ENCODE measurements at places on chromosomes 7 and 10.

DNA sequence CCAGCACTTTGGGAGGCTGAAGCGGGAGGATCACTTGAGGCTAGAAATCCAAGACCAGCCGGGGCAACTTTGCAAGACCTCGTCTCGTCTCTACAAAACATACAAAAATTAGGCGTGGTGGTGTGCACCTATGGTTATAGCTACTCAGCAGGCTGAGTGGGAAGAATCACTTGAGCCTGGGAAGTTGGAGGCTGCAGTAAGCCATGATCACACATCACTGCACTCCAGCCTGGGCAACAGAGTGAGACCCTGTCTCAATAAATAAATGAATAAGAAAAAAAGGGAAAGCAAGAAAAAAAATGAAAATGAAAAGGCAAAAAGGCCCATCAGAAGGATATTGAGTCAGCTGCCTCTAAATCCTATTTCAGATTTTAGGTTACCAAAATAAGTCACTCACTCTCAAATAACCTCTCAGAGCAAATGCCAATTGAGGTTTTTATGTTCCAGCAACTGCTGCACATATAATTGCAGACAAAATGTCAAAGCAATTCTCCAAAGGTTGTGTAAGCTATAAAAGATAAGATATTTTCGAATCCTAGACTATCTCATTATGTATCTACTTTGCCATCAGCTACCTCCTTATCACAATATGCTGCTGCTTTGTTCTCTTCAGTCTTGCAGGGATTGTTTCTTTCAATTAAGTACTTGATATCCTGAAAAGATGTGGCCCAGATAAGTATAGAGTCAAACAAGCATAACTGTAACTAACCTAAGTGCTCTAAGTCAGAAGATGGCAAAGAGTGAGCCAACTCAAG is 4.7 kb downstream of the BAZ1B start:
- no peak for DNase-seq

GRCh38 chr7:147833970-147834369 is 756.6 kb upstream of the C7orf33 start:
- DNase-seq = no peak

- no peak for DNase-seq
Measured at GRCh38 chr7:111672901-111673300, 110.6 kb upstream of the IMMP2L start.

- DNase-seq = no peak
Measured at GRCh38 chr7:46243406-46243805, 322.3 kb upstream of the IGFBP3 start.

GRCh38 chr10:58178811-58179210 is 88.9 kb downstream of the IPMK start:
- DNase-seq = no peak

DNA sequence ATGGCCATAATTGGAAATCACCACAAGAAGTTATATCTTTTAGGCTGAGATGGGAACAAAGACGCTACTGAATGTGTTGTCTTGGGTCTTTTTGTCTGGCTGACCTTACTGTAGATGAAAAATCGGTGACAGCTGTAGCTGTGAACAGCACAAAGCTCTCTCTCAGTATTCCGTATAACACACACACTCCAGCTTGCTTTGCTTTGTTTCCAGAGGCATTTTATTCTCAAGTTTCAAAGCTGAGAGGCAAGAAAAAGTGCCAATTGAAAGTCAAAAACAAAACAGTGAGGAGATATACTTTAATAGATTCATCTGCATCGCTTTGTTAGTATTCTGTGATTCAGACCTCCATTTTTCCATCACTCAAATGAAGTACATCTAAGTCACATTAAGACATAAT is 39.6 kb upstream of the CABCOCO1 start:
- DNase-seq = no peak

- DNase-seq = no peak
Measured at GRCh38 chr10:92846-93245, 42.4 kb upstream of the ZMYND11 start.

DNA sequence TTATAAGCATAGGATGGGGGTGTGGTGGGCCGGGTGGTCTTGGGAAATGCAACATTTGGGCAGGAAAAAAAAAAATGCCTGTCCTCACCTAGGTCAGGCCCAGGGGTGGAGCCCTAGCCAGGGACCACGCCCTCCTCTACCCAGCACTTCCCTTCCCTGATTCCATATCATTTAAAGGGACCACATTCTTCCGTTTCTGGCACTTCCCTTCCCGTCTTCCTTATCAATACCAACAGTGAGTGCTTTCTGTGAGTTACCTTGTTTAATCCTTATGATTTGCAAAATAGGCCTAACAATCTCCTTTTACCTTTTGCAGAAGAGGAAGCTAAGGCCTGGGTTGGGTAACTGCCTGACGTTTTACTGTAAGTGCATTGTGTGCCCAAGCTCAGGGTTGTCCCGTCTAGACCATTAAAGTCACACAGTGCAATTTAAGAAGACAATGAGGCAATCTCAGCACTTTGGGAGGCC is 16.7 kb upstream of the C10orf95 start:
- no peak for DNase-seq

DNA sequence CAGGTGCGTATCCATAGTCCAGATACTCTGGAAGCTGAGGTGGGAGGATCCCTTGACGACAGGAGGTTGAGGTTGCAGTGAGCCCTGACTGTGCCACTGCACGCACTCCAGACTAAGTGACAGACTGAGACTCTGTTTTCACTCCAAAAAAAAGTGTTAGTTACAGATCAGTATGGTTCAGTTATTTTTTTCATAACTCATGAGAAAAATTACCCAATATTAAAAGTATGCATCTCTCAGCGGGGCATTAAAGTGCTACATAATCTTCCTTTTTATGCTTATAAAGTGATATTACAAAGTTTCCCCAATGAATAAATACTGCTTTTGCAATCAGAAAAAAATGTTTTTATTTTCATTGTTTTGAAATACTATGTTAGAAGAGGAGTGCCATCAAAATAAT is 147.9 kb downstream of the ZNF438 start:
- DNase-seq = no peak

GRCh38 chr7:94540428-94540827 is 30.8 kb downstream of the CASD1 start:
- DNase-seq = no peak

DNA sequence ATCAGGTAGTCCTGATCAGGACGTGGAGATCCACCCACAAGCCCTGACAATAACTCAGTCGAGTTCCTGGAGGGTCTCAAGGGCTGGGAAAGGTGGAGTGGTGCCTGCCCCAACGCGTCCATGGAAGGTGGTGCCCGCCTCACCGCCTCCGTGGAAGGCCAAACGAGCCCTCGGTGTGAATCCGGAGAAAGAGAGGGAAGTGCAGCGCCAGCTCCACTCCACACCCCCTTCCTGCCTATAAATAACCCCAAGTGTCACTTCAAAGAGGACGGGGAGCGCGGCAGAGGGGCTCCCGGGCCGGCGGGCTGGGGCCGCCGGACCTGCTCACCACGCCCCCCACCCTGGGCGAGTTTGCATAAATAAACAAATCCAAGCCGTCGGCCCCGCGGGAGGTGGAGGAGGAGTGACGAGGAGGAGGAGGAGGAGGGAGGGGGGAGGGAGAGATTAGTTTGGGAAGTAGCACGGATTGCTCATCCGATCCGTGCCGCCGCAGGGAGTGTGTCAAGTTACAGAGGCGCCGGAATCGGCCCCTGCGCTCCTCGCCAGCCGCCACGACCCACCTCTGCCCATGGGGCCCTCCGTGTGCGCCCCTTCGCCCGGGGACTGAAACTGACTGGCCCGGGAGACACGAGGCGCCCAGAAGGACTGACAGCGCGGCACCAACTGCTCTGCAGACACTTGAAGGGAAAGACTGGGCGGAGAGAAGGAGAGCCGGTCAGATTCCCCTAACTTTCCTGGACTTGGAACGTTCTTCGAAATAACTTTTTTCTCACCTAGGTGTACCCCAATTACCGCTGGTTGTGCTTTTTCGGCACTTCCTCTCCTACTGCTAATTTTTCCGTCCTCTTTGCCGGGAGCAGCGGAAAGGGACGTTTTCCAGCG is at the start of gene COL13A1:
COL13A1 (plus strand) TSS at position 473 of the 882 bp plus-strand sequence. CDS start 518 bp downstream, outside the sequence.
- DNase-seq = no peak

- DNase-seq = no peak
Measured at GRCh38 chr7:95028683-95029082, 121.3 kb downstream of the PPP1R9A start.

- no peak for DNase-seq
Measured at GRCh38 chr7:142646386-142647140, 102.7 kb upstream of the PRSS1 start.

GRCh38 chr7:27723085-27723484 is 16.9 kb upstream of the TAX1BP1 start:
- DNase-seq = no peak

DNA sequence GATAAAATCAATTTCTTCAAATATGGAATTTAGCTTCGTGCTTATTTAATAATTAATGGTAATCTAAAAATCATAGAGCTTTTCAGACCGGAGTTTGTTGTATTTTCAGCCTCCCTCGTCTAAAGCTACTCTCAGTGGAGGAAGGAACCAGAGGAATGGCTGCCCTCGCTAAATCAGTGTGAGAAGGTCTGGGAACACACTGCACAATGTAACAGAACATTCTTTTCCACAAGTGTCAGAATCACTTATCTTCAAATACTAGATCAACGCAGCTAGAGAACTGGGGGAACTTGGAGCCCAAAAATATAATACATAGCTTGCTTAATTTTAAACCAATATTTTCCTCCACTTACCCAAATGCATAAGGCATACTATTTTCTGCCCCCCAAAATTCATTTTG is 148.5 kb downstream of the MTERF1 start:
- no peak for DNase-seq
